ENCODE measurements at places on chromosomes 7 and 10. TPM values are rescaled to one million over a fixed set of nuclear protein-coding genes. Genes with fewer than 3 reads are reported as not detected.
A peak's percentile ranks its signal among the peaks of the same experiment; 100 is the strongest.

Gene GNGT1
- total RNA-seq = not detected

- DNase-seq = no peak
Measured at GRCh38 chr10:1410469-1411395, 326.6 kb downstream of the ADARB2 start.

- DNase-seq = no peak
Measured at GRCh38 chr7:55131142-55131929, 112.5 kb downstream of the EGFR start.

- no peak for DNase-seq
Measured at GRCh38 chr7:44310221-44310848, 15.1 kb downstream of the CAMK2B start.

Gene EGFR
- 97.1 TPM for total RNA-seq

Gene HOXA9
- total RNA-seq = 70.8 TPM

DNA sequence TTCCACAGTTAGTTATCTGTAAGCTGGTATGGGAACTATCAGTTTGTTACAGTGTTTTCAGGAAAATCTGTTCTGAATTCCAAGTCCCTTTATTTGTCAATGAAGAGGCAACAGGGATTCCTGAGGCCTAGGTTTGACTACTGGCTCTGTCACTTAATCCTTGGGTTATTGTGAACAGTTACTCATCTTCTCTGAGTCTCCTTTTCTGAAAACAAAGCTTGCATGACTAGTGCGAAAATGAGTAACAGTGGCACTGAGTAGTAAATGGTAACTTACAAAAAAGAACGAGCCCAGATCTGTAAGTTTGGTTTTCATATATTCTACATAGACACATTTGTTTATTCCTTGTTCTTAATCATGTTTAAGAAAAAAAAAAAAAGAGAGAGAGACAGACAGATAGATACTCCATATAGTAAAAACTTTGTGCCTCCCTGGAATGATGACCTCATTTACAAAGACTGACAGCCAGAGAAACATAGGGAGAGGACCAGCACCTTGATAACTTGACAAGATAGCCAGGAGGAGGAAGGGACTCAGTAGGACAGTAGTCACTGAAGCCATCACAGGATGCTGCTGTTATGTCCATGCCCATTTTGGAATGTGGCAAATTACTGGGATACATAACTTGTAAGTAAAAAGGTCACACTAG is 1.9 kb downstream of the MRPS33 start:
- DNase-seq = peak; percentile 52

DNA sequence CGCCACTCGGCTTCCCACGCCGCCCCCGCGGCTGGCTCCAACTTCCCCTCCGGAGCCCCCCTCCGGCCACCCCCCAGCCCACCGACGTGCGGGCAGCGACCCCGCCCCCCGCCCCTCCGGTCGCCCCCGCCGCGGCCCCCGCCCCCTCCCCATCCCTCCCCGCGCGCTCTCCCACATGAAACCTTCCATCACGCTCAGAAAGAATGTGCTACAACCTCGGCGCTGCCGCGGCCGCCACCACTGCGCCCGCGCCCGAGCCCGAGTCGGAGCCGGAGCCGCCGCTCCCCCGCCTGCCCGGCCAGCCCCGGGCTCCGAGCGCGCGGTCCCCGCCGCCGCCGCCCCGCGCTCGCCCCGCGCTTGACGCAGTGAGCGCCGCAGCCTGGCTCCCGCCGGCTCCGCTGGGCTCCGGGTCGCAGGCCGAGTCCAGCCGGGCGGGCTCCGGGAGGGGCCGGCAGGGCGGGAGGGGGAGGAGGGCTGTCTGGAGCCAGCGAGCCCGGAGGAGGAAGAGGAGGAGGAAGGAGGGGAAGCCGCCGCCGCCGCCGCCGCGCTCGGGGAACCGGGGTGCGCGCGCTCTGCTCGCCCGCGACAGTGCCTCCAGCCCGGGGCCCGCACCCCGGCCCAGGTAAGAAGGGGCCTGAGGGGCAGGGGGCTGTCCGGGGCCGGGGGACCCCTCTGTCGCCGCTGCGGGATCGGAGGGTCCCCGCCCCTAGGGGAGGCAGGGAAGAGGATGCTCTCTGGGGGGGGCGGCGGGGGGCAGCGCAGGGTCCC is 4.3 kb upstream of the ELFN1 start:
- no peak for DNase-seq

Gene TMEM196
- 0.17 TPM for total RNA-seq

Gene FZD8
- 8.9 TPM for total RNA-seq

DNA sequence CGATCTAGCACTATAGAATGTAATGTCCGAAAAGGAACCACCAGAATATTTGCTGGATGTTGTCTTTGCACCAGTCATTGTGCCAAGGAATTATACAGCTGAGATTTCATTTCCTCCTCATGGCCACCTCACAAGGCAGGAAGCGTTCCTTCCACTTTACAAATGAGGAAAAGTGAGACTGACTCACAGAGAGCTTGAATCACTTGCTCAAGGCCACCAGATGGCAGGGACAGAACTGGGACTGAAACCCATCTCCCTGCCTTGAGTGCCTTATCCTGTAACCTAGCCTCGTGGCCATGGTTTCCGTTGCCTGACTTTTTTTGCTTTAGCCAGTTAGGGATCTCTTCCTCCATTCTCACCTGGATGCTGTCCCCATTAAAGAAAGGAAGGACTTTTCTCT is 44.7 kb upstream of the PDZD8 start:
- peak; percentile 51 for DNase-seq

DNA sequence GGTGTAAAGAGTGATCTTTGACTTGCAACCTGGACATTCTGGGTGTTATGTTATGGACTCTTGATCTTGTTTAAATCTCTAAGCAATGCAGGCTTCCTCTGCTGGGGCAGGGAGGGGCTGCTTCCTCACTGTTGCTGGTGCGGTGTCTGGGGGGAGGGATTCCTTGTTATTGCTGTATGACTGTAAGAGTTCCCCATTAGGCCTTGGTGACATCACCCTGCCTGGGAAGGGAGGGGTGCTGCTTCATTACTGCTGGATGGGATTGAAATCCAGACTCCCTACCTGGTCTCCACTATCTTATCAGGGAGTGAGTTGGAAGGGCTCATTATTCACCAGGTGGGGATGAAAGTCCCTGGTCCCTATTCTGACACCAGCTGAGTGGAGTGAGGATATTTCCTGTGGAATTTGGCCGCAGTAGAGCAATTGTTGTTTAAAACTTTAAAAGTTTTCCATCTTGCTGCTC is 8.8 kb downstream of the OGDH start:
- peak; percentile 43 for DNase-seq

Gene HOXA4
- total RNA-seq = 0.17 TPM

DNA sequence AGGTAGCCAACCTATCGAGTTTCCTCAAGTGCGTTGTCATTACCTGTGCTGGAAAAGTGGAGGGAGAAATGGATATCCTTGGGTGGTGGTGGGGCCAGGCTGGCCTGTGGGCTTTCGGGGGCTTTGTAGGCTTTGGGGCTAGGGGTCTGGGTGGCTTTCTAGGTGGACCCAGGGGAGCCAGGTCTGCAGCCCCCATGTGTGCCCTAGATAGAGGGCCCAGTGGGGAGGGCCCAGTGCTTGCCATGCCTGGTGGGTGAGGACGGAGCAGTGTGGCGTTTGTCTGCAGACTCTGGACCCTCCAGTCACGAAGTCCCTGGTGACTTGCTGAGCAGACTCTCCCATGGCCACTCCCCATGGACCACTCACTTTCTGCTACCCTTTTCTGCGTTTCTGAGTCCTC is 19.7 kb downstream of the EMX2 start:
- no peak for DNase-seq

GRCh38 chr7:90111-91063 is 102.0 kb upstream of the FAM20C start:
- DNase-seq = peak; percentile 70

DNA sequence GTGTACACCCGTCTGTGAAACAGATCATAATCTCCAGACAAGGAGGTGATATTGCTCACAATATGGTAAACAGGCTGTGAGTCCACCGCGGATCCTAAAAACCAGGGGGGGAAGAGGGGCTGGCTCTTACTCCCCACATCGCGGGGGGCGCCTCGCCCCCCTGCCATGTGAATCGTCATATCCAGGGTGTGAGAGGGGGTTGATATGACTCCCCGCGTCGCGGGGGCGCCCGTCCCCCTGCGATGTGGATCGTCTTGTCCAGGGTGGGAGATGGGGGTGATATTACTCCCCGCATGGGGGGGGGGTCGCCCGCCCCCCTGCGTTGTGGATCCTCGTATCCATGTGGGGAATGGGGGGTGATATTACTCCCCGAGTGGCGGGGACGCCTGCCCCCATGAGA is 30.9 kb downstream of the OCM2 start:
- no peak for DNase-seq

- DNase-seq = no peak
Measured at GRCh38 chr10:123160311-123160980, 6.2 kb downstream of the BUB3 start.

DNA sequence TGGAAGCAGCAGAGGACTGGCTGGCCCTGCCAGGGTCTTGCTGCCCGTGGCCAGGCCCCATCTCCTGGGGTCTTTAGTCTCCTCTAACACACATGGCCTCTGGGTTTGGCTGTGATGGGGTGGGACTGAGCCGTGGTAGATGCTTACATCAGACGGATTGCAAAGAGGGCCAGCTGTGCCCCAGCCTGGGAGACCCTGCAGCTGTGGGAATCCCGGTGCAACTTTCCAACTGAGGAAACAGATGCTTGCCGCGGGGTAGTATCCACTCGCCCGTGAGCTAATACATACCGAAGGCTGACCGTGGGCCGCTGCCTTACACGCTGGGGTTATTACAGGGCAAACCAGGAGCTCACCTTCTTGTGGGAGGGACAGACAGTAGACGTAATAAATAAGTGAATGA is 24.1 kb upstream of the SH2B2 start:
- no peak for DNase-seq

Gene IFIT1B
- total RNA-seq = not detected

Gene BNIP3
- total RNA-seq = 278 TPM

Gene GJD4
- not detected for total RNA-seq

DNA sequence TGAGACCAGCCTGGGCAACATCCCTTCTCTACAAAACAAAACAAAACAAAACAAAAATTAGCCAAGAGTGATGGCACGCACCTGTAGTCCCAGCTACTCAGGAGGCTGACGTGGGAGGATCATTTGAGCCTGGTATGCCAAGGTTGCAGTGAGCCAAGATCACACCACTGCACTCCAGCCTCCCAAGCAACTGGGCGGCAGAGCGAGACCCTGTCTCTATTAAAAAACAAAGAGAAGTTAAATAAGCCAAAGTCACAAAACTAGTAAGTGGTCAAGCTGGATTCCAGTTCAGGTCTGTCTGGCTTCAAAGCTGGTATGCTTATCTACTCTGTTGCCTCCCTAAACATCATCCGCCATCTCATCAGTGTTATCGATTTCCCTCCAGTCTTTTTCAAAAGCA is 110.8 kb downstream of the ARID5B start:
- DNase-seq = no peak

DNA sequence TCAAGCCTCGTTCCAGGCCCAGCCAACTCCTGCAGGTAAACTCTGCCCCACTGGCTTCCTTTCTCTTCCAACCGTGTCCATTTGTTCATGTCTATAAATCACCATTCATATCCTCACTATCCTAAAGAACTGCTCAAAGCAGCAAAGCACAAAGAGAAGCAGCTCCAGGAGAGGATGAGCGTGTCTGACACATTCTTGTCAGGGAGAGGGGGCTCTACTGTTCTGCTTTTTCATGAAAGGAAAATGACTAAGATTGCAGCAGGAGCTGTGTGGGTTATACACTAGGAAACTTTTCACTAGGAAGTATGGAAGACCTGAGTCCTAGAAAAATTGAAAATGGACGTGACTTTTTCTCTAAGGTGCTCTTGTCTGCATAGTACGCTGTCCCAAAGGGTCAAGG is 16.7 kb downstream of the AGFG2 start:
- DNase-seq = no peak

Gene ZNF804B
- not detected for total RNA-seq

- DNase-seq = no peak
Measured at GRCh38 chr10:24571870-24572450, 151.7 kb downstream of the ARHGAP21 start.

DNA sequence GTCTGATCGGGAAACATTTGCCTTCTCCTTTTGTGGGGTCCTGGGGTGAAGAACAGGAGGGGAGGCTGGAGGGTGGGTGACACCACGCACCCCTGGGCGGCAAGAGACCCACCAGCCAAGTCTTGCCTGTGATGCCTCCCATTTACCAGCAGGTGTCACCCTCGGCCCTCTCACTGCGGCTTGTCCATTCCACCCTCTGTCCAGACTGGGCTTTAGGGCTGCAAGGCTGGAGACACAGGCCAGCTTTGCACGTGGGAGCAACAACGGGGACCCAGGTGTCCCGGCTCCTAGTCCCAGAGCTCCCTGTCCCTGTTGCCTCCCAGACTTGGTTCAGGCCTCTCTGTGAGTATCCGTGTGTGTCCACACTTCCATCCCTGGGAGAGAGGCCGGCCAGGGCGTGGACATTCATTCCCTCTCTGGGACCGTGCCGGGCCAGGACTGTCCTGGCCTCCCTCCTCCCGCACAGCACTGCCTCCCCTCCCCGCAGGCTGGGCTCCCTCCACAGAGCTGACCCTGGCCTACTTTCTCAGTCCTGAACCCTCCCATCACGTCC is 36.2 kb upstream of the GTF2IRD1 start:
- DNase-seq = peak; percentile 36

Gene LMBR1
- total RNA-seq = 65.2 TPM

GRCh38 chr7:97200018-97200417 is 82.5 kb downstream of the SDHAF3 start:
- no peak for DNase-seq

GRCh38 chr10:70523057-70523456 is 44.5 kb downstream of the PALD1 start:
- no peak for DNase-seq

Gene POLR2J2
- 4.0 TPM for total RNA-seq

DNA sequence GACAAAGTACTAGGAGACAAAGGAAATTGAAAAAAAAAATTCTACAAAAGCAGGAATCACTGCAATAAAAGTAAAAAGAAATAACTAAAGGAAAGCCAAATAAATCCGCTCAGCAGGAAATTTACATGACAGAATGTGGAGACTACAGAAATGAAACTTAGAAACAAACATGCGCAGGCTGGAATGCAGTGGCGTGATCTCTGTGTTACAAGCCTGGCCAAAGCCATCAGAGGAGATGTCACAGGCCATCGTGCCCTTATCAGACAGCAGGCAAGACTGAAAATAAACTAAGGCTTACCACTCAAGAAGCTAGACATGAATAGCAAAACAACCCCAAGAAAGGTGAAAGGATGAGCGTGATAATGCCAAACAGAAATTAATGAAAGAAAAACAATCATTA is 6.3 kb upstream of the CAMK2B start:
- DNase-seq = no peak

Gene STAG3
- not detected for total RNA-seq

All from renal cortical epithelial cell (primary cell).